ENCODE measurements at places on chromosomes 16 and 17.

GRCh38 chr16:55836158-55836611 lies 3.3 kb upstream of the CES1 start:
- DNase-seq: no peak

DNA sequence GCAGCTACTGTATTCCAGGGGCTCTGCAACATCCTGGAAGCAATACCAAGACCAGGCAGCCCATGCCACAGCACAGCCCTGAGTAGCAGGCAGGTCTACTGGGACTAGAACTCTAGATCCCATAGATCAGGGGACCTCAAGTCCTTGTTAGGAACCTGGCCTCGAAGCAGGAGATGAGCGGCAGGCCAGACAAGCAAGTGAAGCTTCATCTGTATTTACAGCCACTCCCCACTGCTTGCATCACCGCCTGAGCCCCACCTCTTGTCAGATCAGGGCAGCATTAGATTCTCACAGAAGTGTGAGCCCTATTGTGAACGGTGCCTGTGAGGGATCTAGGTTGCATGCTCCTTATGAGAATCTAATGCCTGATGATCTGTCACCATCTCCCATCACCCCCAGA lies 295.7 kb upstream of the TNRC6C start:
- DNase-seq: no peak

GRCh38 chr17:50192618-50193291 lies 8.7 kb downstream of the COL1A1 start:
- DNase-seq: no peak

- no peak for DNase-seq
These were observed 88.1 kb downstream of the ADCY9 start for GRCh38 chr16:4028144-4028543.

DNA sequence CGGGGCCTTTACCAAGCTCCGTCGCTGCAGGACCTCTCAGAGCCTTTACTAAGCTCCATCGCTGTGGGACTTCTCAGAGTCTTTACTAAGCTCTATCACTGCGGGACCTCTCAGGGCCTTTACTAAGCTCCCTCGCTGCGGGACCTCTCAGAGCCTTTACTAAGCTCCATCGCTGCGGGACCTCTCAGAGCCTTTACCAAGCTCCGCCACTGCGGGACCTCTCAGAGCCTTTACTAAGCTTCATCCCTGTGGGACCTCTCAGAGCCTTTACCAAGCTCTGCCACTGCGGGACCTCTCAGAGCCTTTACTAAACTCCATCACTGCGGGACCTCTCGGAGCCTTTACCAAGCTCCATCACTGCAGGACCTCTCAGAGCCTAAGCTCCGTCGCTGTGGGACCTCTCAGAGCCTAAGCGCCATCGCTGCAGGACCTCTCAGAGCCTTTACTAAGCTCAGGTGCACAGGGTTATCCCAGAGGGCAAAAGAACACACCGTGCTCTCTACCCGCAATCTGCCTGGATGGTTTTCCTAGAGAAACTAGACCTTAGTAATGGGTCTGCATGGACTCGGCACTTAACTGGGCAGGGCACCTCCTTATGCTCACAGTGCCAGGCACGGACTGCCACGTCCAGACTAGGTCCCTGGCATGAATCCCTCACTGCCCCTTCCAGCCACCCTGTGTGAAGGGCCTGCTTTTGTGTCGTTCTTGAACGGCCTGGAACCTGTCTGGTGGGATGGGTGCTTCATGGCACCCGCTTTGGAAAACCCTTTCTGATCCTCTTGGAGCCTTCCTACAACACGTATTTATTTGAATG lies 69.2 kb upstream of the DOC2B start:
- no peak for DNase-seq

- DNase-seq: no peak
These were observed 108.0 kb upstream of the GOT2 start for GRCh38 chr16:58842156-58842555.

DNA sequence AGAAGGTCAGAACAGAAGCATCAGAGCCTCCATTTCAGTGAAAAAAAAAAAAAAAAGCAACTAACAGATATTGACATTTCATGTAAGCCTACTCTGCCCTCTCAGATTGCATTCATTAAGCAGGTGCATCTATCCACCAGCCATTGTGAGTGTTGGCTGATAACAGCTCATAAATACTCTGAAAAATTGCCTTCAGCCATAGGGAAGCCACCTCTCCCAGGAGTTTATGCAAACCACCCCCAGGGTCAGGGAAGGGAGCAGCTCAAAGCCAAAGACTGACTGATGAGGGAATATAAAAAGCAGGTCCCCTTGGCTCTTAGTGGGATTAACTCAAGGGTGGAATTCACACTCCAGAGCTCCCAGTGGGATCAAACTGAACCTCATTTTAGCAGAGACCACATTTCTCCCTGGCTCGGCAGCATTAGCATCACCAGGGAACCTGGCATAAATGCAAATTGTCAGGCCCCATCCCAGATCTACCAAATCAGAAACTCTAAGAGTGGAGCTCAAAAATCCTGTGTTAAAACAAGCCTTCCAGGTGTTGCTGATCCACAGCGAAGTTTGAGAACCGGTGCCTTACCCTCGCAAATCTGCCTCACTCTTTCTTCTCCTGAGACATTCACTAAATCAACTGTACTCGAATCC lies 14.2 kb downstream of the APOH start:
- no peak for DNase-seq

DNA sequence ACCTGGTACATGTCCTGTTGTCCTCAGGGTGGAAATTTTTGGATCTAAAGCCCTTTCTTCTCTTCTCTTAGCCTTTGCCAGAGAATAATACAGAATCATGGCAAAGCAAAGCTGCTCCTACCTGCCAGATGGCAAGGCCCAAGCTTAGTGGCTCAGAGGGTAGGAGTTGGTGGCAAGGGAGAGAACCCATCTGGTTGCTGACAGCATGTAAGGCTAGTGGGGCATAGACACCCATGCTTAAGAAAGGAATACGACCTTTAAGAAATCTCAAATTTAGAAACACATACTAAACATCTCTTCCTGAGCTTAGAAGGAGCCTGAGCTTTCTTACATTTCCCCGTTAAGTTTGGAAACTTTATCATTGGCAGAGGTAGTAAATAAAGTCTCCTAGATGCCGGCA lies 395.0 kb upstream of the SOX9 start:
- DNase-seq: no peak

DNA sequence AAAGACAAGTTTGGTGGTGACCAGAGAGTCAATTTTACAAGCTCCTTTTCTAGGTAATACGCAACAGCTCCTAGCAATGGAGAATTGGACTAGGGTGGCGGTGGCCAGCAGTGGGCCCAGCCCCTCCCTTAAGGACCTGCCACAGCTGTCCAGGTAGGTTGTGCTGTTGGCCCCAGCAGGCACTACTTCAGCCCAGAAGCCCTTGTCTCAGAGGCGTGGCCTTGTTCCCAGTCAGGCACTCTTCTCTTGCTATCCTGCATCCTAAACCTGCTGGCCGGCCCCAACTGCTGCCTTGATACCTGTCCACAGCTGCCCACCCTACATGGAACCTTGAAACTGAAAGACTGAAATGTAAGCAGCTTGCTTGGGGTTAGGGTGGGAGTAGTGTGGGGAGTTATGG lies 989 bp upstream of the GALK1 start:
- no peak for DNase-seq

DNA sequence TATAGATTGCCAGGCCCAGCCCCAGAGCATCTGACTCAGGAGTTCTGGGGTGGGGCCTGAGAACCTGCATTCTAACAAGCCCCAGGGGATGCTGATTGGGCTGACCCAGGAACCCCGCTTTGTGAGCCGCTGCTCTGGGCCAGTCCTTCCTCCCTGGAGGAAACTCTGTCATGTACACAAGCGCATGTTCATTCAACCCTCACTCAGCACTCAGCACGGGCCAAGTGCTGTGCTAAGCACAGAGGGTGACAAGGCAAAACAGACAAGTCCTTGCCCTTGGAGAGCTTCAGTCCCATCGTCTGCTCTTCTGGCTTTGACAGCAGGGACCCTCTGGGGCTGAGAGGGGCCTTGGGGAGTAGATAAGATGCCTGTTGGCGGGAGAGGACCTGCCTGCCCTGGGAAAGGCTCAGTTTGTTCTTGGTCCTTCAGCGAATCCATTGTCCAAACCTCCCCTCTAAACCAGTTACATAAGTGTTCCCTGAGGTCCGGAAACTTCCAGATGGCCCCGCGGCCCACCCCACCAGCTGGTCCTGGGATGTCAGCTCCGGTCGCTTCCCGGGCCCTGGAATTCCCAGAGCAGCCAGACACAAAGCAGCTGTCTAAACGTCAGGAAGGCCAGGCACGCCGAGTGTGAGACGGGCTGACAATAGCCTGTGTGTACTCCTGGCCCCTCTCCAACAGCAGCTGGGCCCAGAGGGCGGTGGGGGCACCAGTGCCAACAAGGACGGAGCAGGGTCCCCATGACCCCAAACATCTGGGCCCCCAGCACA lies 88.8 kb downstream of the ZDHHC7 start:
- DNase-seq: no peak

DNA sequence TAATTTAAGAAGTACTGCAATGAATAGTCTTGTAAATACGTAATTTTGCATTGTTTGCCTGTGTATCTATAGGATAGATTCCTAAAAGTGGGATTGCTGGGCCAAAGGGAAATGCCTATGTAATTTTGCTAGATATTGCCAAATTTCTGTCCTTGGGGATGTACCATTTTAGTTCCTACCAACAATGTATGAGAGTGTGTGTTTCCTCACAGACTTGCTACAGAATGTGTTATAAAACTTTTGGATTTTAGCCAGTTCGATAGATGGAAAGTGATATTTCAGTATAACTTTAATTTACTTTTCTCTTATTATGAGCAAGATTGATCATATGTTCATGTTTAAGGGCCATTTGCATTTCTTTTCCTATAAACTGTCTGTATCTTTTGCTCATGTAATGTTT lies 8.3 kb downstream of the TANGO6 start:
- no peak for DNase-seq

DNA sequence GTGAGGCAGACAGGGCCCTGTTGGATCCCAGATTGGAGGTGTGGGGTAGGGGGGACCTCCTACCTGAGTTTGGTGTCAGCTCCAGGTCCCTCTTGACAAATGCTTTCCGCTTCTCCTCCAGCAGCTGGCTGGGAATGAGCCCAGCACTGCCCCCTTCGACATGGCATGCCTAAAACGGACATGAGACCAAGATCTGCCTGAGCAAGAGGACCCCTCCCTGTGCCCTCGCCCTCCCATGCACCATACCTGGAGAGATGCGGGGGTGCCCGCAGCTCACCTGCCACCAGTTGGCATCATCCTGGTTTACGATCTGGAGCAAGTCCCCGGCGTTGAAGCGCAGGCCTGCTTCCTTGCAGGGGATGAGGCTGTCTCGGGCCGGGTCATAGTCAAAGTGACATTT lies 26.2 kb downstream of the MPP2 start:
- no peak for DNase-seq

DNA sequence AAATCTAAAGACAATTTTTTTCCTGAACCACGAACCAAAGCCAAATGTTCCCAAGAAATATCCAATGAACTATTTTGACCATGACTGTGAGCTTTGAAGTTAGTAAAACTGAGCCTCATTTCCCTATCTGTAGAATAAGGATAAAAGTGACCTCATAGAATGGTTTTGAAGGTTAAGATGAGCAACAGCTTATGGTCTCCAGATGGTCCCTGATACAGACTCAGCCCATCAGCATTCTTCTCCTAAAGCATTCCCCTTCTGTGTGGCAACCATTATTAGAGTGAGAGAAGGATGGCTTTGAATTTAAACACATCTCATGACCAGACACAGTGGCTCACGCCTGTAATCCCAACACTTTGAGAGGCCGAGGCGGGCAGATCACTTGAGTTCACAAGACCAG lies 70.1 kb downstream of the COPRS start:
- DNase-seq: peak; percentile 39

DNA sequence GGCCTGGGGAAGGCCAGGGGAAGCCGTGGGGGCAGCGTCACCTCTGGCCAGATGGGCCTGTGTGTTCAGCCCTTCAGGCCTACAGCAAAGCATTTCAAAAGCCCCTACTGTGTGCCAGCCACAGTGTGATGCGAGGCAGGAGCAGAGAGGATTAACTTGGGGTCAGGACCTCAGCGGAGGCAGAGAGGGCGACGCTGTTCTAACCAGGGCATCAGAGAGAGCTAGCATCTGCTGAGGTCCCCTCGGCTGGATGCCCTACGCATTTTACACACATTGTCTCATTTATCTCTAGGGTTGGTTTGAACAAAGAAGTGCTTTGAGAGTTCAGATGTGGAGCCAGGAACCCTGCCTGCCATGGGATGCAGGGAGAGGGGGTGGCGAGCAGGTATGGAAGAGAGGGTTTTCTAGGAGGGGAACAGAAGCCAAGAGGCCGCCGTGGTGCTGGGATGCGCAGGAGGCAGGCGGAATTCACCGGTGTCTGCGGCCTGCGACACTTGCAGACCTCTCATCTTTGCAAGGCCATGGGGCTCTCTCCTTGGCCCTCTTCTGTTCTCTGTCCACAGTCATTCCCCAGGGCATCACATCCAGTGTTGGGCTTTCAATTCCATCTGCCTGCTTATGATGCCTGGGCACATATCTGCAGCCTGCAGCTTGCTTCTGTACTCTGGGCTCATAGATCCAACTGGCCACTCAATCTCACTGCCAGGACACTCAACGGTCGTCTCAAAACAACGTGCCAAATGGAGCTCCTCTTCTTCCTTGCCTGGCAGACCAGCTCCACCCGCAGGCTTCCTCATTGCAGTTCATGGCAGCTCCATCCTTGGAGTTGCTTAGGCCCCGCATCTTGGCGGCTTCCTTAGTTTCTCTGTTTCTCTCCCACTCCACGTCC lies 8.1 kb upstream of the NKD1 start:
- no peak for DNase-seq

DNA sequence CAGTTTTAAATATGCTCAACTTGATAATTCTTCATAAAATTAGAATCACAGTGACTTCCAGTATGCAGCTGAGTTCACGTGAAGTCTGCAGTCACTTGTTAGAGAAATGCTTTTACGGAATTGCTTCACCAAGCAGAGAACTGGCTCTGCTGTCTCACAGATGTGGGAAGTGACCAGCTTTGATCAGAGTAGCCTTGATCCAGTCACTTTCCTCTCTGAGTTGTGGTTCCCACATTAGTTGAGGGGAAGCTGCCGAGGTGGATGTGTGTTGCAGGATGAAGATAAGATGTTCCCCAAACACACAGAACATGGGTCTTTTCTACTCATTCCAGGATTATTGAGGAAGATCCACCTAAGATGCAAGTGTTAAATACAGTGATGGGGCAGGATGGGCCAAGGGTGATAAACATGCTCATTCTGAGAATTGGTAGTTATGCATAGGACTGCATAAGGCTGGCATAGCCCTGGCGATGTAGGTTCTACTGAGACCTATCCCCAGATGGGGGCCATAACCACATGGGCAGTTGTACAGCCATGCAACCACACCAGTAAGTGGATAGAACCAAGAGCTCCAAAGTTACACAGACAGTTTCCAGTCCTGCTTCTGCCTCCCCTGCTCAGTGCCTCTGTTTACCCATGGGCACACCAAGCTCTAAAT lies 168.9 kb upstream of the MAF start:
- no peak for DNase-seq

- peak; percentile 9 for DNase-seq
These were observed 658 bp downstream of the SYNRG start for GRCh38 chr17:37608351-37609169.

GRCh38 chr17:58249270-58250133 lies 11.1 kb downstream of the LPO start:
- peak; percentile 13 for DNase-seq

- DNase-seq: no peak
These were observed 40.0 kb downstream of the SMARCE1 start for GRCh38 chr17:40607641-40608040.
